Esophagus mucosa (tissue), 1 donor: ENCODE measurements at places on chromosomes 5 and 9.

DNA sequence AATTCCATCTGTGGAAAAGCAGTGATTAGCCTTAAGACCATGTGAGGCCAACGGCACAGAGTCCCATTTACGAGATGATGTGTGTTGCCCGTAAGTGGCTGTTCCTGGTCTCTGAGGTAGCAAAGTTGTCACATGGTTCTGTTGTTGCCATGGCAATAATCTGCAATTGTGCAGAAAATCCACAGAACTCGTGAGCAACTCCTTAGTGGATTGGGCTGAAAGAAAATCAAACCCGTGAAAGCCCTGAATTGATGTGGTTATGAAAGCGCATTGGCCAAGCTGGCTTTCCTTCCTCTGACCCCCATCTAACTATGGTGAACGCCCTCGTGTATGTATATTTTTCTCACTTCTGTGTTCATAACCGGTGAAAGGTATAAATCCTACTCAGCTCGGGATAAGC is 614.7 kb downstream of the EBF1 start:
- no peak for ATAC-seq

- ATAC-seq: peak; percentile 60
These were observed 65.2 kb downstream of the TRIO start for GRCh38 chr5:14208071-14209021.

DNA sequence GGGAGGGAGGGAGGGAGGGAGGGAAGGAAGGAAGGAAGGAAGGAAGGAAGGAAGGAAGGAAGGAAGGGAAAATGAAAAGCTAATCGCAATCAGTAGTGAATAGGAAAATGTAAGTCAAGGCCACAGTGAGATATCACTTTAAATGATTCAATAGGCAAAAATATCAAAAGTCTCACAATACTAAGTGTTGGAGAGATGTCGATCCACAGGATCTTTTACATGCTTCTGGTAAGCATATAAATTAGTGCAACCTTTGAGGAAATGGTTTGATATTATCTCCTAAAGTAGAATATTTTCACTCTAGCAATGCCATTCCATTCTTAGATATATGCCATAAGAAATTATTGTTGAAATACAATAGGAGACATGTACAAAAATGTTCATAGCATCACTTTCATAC is 58.4 kb downstream of the FRMD3 start:
- no peak for ATAC-seq

DNA sequence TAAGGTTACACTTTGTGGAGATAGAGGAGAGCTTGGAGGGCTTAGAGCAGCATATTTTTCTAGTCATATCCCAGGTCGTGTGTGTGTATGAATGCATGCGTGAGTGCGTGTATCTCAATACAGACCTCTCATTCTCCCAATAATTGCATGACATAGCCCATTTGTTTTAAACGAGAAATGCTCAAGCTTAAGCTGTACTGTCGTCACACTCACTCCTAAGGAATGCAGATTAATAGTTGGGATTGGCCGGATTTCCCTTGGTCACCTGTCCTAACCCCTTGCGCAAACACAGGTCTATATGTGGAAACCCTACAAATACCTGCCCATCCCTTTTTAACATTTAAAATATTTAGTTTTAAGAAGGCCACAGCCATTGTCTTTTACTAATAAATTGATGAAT is 165.8 kb downstream of the SEMA5A start:
- peak; percentile 82 for ATAC-seq

DNA sequence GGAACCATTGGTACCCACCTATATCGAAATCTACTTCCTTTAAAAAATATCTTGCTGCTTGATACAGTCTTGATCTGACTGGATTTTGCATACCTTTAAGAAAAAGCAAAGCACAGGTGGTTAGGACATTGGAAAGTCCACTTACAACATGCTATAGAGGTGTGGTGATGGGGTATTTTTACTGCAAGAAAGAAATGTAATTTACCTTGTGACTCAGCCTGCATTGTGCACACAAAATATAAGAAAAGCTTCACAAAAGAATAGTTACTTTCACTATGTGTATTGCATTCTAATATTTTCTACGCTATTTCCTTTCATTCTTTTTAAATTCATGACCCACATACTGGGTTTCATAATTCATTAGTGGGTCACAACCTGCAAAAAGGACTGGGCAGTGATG is 236.2 kb upstream of the RASEF start:
- ATAC-seq: no peak

DNA sequence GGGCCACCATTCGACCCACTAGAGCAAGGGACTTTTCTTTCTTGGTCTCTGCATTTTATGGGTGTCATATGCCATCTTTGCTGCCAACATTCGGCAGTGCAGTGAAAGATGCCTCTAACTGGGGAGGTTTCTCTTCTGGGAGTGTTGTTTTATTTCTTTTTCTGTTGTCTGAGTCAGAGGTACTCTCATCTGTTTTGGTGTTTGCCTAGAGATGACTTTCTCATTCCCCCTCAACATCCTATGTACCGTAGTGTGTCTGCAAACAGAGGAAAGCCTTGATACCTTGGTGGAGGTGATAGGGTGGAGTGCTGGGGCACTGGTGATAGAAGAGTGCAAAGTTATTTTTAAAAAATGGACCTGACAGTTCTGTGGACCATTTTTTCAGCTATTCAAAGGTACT is 182.1 kb downstream of the ARHGAP26 start:
- ATAC-seq: no peak

DNA sequence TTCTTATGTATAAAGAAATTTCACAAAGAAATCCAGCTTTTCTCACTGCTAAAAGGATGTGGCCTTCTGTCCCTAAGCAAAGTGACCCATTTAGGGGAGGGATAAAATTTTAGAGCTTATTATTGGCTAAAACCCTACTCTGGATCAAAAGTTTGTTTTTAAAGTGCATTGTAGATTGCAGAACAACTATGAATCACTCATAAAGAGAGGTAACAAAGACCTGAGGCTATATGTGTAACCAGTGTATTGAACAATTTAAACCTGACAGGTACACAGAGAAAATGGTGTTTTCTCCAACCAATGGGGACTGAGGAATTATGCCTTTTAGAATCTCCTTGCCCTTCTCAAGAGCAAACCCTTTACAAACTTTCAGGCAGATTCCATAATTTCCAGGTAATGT is 86.6 kb downstream of the MUSK start:
- ATAC-seq: peak; percentile 50

GRCh38 chr9:35364817-35365585 is 124.9 kb upstream of the RUSC2 start:
- ATAC-seq: no peak

DNA sequence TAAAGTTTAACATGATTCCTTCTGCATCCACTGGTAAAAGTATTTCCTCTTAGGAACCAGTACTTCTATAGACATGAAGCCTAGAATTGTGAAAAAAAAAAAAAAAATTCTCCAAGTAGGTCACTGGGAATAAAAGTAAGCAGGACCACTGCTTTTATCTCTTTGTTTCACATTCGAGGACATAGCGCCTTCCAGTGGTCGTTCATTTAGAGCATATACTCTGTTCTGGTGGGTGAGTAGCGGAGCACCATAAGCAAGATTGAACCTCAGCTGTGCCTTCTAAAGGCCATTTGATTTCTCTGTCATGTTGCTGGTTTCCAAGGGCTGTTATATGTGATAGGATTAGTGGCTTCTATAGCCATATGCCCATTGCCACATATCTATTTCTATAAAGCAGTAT is 393.1 kb downstream of the TMEM232 start:
- ATAC-seq: no peak

DNA sequence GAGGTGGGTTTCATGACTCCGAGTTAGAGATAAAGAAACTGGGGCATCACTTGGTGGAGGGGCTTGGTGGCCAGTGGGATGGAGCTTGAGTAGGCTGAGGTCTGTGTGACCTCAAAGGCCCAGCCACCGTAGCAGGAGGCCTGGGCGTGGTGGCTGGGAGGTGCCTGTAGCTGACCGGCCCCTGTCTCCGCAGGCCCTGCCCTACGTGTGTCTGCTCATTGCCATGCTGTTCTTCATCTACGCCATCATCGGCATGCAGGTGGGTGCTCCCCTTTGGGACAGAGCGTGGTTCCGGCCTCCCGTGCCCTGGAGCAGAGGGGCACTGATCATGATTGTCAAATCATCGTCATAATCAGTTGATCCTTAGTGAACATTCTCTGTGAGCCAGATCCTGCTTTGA is 196.2 kb downstream of the CACNA1B start:
- ATAC-seq: no peak

DNA sequence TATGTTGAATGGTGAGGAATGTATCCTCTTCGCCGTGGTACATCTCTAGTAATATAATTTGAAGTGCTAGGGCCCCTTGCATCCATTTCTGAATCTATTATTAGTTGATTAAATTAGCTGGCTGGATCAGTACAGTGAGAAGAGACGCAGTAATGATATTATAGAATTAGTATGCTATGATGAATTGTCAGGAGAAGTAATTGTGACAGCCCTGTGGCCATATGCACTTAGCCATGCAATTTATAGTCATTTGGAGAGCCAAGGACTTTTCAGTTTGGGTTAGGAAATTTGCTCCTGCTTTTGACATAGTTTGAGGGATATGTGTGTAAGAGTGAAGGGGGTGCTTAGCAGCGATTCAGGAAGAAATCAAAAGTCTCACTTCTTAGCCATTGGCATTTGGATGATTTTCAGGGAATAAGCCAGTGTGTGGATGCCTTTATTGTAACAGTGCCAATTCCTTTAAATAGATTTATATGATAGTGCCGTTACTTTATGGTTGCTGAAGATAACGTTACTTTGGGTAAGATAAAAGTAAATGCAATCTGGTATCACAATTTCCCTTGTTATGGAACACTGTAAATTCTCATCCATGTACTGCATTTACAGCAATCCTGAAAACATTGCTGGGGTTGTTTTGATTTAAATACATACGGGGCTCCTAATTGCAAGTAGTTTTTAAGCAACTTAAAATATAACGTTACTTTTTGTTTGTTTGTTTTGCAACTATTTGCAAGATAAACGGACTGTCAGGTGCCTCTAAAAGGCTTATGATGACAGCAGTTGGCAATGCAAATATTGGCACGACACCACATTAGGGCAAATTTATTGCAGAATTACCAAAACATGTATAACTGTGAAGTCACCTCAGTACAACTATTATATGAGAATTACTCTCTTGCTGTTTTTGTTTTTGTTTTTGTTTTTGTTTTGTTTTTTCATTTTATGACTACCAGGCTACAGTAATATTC is 875.4 kb upstream of the WWC1 start:
- no peak for ATAC-seq

DNA sequence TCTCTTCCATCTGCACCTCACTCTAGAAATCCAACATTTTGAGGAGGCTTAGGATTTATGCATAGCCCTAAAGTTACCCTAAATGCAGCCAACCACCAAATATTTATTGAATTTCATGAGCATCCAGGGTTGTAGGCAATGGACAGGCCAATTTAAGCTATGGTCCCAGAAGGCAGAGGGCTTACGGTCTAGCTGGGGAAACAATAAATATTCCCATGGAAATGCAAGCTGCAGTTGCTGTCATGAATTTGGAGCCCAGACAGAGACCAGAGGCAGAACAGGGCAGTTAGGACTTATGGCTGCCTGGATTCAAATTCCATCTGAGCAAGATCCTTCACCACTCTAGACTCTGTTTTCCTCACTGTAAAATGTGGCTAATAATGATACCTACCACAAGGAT is 9.1 kb upstream of the INSYN2B start:
- ATAC-seq: no peak

- ATAC-seq: no peak
These were observed 54.5 kb upstream of the TGFBR1 start for GRCh38 chr9:99050292-99050911.

DNA sequence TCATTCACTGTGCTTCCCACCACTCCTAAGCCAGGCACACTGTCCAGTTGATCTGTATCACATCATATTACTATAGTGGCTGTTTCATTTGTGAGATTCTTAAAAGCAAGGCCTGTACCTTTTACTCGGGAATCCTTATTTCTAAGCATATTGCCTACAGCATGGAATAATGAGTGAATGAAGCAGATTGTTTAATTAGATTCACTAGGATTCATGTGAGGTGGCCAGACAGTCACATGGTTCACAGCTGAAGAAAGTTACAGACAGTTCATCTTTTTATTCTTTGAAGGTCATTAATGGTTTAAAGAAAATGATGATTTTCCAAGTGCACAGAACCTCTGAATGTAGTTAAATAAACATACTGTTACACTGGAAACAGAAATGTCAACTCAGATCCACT is 24.3 kb upstream of the SEMA6A start:
- no peak for ATAC-seq

- ATAC-seq: no peak
These were observed 102.4 kb downstream of the TTLL11 start for GRCh38 chr9:121990600-121991306.

DNA sequence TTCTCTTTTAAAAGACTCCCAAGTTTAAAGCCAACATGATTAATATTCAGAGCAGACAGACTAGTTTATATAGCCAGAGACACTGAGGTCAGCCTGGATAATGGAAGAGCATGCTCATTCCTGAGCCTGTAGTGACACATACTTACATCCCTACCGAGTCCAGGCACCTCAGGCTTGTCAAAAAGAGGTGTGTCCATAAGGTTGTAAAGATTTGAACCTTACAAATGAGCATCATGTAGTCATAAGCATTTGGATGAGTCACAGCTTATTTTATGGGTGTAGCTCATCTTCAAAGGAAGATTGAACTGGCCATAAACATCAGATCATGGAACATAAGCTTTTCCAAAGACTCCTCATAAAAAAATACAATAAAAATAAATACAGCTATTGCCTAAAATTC is 333.5 kb downstream of the EFNA5 start:
- peak; percentile 100 for ATAC-seq

- ATAC-seq: no peak
These were observed 12.4 kb downstream of the CLPTM1L start for GRCh38 chr5:1332461-1333001.

DNA sequence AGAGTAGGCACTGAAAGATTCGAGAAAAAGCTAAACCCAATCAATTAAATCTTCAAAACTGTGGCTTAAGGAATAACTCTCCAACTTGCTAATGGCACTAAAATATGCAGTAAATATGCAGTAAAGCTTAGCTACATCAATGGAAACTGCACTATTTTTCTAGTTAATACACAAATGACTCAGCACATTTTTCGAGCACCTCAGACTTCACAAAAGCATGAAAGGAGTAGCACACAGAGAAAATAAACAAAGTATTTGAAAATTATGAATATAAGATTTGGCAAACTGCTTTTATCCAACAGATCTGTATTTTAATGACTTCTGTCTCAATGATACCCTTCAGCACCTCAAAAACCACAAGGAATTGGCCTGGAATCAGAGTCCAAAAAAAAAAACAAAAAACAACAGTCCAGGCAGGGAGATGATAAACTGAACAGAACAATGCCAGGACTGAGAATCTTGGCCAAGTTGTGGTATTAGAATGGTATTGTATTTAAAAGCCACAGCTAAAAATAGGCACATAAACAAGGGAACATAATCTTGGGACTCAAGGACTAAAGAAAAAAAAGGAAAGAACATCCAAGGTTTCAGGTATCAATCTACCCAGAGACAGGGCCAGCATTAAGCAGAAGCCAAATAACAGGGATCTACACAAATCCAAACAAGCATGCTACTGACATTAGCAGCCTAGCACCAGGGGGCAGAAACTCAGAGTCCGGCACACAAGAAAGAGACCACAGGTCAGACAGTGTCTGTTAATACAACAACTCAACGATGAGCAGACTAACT is 21.4 kb downstream of the TMEM245 start:
- no peak for ATAC-seq
